ENCODE measurements at places on chromosomes 5 and 9.

GRCh38 chr9:116490321-116490720 lies 196.8 kb upstream of the TRIM32 start:
- DNase-seq = no peak

DNA sequence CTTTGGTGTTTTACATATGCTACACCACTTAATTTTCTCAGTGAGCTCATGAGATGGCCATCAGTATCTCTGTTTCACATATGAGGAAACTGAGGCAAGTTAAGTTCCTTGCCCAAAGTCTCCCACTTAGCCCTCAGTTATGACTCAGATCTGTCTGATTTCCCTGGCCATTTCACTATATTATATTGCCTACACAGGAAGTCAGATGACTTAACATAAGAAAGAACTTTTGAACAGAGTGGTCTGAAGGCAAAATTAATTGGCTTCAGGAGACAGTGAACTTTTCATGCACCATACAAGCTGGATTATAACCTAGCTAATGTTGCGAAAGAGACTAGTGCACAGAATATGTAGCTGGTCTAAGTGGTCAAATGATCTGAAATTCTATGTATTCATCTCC lies 221.6 kb downstream of the NFIB start:
- no peak for DNase-seq

DNA sequence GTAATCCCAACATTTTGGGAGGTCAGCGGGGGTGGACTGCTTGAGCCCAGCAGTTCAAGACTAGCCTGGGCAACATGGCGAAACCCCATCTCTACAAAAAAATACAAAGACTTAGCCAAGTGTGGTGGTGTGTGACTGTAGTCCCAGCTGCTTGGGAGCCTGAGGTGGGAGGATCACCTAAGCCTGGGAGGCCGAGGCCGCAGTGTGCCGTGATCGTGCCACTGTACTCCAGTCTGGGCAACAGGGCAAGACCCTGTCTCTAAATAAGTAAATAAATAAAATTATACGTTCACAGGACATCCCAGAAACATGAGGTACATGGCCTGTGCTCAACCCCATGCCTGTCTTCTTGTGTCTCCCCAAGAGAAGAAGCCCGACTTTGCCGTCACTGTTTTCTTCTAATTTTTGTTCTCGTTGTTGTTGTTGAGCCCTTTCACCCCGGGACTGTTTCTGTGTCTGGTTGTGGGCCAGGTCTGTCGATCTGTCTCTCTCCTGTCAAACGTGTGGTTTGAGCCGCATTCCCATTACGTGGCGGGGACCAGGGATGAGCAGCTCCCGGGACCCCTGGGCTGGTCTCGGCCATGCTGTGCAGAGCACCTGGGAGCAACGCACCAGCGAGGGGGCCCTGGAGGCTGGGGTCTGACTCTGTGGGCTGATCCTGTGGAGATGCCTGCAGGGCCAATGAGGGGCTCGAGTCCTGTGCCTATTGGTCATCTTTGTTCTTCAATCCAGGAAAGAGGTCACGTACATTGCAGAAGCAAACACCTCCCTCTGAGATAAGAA lies 32.2 kb downstream of the NACC2 start:
- DNase-seq = no peak

DNA sequence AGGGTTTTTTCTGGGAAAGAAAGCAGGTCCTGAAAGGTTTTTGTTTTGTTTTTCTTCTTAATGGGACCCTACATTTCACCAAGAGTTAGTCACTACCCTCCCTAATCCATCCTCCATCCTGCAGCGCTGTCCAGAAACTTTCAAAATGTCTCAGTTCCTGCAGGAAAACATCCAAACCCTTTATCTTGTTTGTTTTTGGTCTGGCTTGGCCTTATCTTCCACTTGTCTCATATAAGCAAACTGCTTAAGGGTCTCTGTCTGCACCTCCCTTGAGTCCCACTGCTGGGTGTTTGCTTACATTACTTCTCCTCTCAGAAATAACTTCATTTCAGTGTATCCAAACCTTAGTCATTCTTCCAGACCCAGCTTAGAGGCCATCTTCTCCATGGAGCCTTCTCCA lies 11.0 kb upstream of the TRAF1 start:
- no peak for DNase-seq

- DNase-seq = no peak
Measured at GRCh38 chr5:73672132-73672531, 46.1 kb downstream of the ARHGEF28 start.

DNA sequence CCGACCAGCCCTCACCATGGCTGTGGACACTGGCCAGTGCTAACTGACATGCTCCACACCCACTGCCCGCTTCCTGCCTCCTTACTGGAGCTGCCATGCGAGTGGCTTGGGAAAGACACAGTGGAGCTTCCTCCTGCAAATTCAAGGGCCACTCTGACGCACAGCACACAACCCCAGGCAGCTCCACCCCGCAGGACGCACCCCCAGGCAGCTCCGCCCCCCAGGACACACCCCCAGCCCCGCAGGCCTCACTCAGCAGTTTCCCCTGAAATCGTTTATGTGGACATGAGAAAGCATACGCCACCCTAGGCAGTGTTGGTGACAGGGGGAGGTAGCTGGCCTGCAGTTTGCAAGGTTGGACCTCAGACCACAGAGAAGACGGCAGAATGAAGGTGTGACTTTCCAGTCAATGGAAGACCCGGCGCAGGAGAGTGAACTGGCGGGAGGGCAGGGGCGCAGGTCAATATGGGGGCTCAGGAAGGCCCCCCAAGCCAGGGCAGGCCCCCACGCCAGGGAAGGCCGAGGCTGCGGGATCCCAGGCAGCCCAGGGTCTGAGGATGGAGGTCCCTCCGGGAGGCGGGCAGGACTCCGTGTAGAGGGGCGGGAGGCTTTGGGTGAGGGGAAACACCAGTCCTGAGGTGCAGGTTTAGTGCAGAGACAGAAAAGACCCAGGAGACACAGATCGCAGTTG lies 21.6 kb downstream of the LPCAT1 start:
- no peak for DNase-seq

DNA sequence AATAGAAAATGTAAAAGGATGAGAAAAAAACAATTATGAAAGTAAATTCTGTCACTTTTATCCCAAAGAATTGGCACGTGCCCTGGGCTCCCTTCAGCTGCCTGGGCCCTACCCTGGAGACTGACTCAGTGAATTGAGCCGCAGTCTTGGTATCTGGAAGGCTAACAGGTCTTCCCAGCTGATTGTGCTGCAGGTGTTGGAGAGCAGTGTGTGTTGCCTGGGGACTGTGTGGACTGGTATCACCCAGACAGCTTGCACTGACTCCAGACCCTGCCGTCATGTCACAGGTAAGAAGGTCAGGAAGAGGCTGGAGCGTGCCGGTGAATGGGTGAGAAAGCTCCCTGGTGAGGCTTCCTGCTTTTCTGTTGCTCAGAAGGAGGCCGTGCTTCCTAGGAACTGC lies 83.3 kb downstream of the AOPEP start:
- DNase-seq = no peak

GRCh38 chr5:148739524-148739923 lies 85.2 kb upstream of the HTR4 start:
- no peak for DNase-seq

- no peak for DNase-seq
Measured at GRCh38 chr9:98742325-98743280, 33.9 kb upstream of the GABBR2 start.

GRCh38 chr5:148625250-148625649 lies 29.1 kb downstream of the HTR4 start:
- no peak for DNase-seq

DNA sequence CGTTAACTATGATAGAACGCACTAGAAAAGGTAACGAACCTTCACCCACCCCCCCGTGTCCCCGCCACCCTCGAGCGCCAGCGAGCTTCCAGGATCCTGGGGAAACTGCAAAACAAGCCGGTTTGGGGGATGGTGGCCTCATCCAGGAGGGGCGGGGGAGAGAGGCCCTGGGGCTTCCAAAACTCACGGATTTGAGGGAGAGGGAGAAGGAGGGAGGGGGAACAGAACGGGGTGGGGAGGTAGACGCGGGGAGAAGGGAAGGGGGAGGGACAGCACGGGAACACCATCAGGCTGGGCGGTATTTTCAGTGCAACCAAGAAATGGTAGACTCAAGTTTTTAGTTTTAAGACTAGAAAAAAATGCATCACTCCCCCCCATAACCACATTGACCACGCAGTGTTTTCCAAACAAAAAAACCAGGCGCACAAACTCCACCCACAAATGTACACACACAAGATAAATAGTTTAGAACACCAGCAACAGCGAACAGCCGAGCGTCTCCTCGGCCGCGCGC lies 1.4 kb downstream of the NRARP start:
- no peak for DNase-seq

DNA sequence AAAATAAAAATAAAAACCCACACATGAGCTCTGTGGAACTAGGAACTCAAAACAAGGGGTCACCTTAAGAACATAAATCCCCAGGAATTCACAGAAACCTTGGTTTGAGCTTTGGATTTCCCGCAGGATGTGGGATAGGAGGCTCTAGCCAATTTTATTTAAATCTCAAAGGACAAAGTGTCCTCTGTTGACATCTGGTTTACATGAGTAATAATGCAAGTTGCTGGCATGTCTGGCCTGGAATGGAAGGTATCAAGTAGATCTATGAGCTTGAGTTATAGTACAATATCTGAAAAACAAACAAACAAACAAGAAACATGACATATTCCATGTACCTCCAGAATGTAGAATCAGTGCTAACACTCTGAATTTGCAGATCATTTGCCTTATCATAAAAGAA lies 94.2 kb upstream of the SLIT3 start:
- DNase-seq = no peak

- peak; percentile 82 for DNase-seq
Measured at GRCh38 chr9:134502809-134503211, 138.8 kb upstream of the COL5A1 start.

DNA sequence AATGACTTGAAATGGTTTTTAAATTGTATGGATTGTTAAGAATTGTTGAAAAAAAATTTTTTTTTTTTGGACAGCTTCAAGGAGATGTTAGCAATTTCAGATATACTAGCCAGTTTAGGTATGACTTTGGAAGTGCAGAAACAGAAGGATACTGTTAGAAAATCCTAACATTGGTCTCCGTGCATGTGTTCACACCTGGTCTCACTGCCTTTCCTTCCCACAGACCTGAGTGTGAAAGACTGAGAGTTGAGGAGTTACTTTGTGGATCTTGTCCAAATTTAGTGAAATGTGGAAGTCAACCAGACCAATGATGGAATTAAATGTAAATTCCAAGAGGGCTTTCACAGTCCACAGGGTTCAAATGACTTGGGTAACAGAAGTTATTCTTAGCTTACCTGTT lies 102.3 kb downstream of the GDA start:
- no peak for DNase-seq

GRCh38 chr5:130678637-130679036 lies 486.4 kb downstream of the HINT1 start:
- no peak for DNase-seq

DNA sequence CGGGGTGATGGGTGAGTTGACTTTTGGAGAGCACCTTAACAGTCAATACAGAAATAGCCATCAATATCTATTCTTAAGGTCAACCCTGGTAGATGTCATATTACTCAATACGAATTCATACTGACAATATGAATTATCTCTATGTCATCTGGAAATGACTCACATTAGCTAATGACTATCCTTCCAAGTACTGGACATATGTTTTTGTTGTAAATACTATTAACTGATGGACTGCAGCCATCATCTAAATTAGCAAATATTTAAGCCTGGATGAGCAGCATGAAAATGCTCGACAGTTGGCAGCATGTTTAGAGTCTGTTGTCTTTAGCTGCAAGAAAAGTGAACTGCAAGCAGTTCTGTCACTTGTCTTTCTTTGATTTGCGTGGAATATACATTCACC lies 19.6 kb upstream of the ISOC1 start:
- no peak for DNase-seq

DNA sequence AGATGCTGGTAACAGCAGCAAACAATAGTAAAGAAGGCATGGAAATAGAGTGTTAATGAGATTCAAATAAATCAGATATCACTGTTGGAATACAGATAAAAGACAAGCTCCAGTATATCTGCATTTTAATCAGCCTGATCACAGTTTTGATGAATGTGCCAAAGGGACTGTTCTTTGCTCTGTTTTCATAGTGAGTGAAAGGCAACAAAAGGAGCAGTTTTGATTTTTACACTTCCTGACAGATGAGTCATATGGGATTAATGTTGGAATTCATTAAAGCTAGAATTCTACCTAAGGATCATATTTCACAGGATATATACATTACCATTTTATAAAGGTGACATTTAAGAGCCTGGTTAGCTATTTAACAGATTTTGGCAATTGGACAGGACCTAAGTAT lies 743.3 kb upstream of the PTPRD start:
- no peak for DNase-seq

DNA sequence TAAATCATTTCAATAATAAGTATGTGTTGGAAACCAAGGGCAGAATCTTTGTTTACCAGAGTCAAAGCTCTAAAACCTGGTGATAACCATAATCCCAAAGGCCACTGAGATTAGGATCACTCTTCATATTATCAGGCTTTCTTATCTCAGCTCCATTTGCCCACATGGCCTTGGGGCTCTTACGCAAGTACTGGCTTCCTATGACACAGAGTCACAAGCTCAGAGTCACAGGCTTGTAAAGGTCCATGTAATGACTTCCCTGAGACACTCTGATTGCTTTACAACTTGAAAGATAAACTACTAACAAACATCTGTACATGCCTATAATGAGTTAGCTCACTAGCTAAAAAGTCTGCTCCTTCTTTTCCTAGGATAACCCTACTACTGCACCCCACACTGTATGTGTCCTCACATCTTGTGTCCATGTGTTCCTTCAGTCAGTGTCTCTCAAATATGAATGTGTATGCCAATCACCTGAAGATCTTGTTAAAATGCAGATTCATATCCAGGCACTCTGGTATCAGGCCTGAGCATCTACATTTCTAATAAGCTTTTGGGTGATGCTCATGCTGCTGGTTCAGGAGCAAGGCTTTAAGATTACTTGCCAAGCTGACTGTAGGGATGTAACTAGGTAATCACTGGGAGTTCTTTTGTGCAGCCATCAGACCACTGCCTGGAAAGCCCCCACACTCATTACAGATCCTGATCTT lies 28.4 kb downstream of the SEMA6A start:
- DNase-seq = no peak

- no peak for DNase-seq
Measured at GRCh38 chr5:154756868-154757813, 2.0 kb downstream of the LARP1 start.

DNA sequence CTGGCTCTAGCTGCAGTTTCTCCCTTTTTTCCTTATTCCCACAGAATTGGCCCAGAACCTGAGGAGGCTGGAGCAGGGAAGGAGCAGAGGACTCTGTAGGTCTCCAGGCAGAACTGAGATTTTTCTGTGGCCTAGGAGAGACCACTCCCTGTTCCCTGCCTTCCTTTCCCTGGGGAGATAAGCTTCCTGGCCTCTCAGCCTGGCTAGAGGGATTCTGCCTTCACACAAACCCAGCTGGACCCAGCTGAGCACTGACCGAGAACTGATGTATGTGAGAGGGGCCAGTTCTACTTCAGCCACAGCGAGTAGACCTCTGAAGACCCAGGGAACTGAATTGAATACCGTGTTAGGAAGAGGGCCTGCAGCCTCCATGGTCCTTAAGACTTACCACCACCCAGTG lies 48.0 kb downstream of the RUSC2 start:
- DNase-seq = no peak

GRCh38 chr9:99601571-99602111 lies 220.0 kb upstream of the NR4A3 start:
- DNase-seq = no peak

- DNase-seq = peak; percentile 75
Measured at GRCh38 chr9:96136992-96137670, 164.8 kb downstream of the HSD17B3 start.

Data from suprapubic skin (tissue), 4 donors.